ENCODE measurements at places on chromosomes 11 and 22. TPM values are rescaled to one million over a fixed set of nuclear protein-coding genes. Genes with fewer than 3 reads are reported as not detected.

GRCh38 chr22:46150655-46151477 lies 540 bp downstream of the PPARA start:
- DNase-seq = no peak

GNG3 gene
- not detected for total RNA-seq

GRCh38 chr11:94997437-94997836 lies 23.9 kb downstream of the KDM4D start:
- peak; percentile 41 for DNase-seq

DNA sequence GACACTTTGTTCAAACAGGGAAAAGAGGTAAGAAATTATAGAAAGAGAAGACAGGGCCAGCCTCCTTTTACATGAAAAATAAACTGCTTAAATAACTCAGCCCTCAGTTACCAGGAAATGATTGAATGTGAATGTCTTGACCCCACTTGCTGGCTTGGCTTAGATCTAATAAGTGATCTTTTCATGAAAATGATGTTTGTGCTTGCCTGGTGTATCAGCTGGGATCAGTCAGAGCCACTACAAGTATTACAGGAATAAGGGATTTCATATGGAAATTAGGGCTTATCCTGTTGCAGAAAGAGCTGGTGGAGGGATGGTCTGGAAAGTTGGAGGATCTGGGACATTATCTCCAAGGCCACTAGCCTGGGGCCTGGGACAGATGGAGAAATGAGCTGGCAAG lies 51.8 kb downstream of the COMMD9 start:
- no peak for DNase-seq

DNA sequence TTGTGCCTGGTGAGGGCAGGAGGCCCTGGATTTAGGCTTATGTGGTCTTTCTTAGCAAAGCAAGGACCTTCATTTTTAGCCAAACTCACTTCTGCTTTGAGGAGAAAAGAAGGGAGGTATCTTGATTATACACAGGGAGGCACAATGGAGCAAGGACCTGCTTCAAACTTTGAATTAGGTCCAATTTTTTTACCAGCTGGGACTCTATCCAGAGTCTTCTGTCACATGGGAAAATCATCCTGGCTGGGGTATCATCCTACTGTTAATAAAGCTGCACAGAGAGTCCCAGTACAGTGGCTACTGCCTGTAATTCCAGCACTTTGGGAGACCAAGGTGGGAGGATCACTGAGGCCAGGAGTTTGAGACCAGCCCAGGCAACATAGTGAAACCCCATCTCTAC lies 87.8 kb downstream of the CWC15 start:
- peak; percentile 44 for DNase-seq

LGR4 gene
- total RNA-seq = 14.5 TPM

DNA sequence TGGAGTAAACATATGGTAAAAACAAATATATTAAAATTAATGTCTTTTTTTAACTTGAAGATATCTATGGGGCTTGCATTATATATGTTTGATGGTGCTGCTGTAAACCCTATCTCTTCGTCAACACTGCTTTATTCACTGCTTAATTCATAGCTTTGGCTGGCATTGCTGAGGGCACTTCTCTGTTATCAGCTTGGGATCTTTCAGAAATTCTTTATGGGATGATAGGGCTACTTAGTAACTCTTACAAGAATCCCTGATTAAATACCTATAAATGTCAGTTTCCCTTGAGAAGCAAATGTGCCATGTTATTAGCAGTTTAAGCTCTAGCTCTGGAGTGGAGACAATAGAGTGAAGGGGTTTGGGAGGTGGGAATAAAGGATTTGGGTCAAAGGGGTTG lies 112.3 kb downstream of the SWAP70 start:
- peak; percentile 44 for DNase-seq

- DNase-seq = peak; percentile 22
Measured at GRCh38 chr11:65008016-65008415, 5.9 kb upstream of the ARL2 start.

DNA sequence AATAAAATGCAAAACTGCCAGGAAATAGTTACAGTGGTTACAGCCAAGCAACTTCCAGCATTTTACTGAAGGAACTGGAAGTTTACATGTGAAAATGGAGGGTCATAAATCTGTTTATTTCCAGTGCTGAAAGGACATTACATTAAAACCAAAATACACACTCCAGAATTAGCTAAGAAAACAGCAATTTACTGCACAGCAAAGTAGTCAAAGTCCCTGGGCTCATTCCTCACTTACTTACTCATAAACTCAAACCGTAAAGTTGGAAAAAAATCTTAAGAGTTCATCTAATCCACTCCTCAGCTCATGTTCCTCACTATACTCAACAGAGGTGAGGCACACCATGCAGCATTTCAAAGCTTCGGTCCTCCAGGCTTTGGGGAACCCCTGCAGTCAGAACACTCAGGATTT lies 17.4 kb downstream of the CTSC start:
- DNase-seq = peak; percentile 49
